ENCODE measurements at places on chromosomes 4 and X.
A peak's percentile ranks its signal among the peaks of the same experiment; 100 is the strongest.

DNA sequence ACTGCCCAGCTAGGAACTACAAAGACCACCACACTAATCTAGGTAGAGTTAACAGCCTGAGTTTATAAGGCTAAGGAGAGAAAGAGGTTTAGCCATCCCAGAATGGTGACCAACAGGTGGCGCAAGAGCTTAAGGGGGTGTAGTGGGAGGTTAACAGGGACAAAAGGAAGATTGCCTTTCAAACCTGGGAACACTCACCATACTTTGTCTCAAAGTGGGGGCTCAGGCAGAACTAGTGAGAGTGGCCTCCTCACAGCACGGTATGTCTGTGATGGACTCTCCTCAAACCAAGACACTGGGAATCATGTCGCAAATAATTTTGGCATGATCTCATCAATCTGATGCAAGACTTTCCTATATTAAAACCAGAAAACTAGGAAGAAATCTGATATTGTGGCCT lies 23.4 kb downstream of the CCNI start:
- no peak for DNase-seq

- DNase-seq, result no peak
These were observed 58.7 kb downstream of the UGT2B10 start for GRCh38 chr4:68874507-68874906.

GRCh38 chr4:139958739-139959098 lies 195.3 kb downstream of the MAML3 start:
- no peak for DNase-seq

GRCh38 chrX:33447285-33447684 lies 235.9 kb upstream of the DMD start:
- no peak for DNase-seq

DNA sequence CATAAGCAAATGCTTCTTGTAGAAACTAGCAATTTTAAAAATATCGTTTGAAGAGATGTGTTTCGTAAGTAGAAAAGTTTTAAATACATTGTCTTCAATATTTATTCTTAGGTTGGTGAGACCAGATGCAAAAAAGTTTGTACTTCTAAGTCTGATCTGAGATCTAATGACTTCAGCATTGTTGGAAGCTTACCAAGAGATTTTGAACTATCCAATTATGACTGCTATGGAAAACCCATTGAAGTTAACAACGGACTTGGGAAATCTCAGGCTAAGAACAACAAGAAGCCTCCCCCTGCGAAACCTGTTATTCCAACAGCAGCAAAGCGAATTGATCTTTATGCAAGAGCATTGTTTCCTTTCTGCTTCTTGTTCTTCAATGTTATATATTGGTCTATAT lies 50.2 kb upstream of the GRIA2 start:
- DNase-seq, result no peak

DNA sequence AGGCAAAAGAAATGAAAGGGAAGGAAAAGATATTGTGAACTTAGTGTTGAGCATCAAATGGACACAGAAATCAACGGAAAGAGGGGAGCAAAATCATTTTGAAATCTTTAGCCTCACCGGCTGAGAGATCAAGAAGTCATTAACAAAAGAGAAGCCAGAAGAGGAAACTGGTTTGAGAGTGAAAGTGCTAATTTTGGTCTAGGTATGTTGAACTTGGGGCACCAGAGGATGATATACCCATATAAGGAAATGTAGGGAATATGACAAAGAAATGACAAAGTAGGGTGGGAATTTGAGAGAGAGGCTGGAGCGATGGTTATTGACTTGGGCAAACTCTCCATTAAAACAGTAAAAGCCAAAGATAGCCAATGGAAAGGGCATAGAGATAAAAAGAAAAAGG lies 183.4 kb upstream of the ATOH1 start:
- DNase-seq, result no peak

DNA sequence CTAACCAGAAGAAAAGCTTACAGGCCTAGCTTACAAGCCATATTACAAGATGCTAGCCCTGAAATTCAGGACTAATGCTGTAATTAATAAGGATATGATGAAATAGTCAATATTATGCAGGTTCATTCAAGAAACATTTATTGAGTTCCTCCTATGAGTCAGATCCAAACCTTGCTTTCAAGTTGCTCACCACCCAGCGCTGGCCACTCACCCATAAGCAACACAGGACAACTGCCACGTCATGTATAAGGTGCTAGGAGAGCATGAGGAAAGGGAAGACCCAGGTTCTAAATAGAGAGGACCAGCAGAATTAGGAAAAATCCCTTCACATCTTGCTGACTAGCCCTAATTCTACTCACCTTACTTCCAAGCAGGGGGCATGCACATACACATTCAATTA lies 23.3 kb downstream of the MAML3 start:
- no peak for DNase-seq

DNA sequence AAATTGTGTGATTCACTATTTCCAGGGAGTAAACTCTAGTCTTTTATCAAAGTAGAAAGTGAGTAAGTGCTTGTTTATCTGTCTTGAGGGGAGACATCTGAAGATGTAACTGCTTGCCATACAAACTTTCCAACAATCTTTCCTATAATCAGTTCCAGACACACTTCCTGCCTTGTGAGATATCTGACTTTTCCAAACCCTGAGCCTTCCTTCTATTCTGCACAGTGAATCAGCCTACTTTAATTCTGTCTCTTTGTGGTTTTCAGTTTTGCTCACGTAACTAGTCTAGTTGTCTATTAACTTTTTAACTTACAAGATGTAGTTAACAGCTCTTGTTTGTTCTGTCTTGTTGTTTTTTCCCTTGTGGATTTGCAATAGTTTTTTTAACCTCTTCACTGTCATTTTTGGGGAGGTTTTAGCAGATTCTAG lies 947.8 kb downstream of the C4orf33 start:
- peak; percentile 4 for DNase-seq

GRCh38 chr4:48178931-48179330 lies 44.9 kb upstream of the TXK start:
- DNase-seq, result no peak

- no peak for DNase-seq
These were observed 27.6 kb downstream of the GUCY1A1 start for GRCh38 chr4:155694100-155694785.

DNA sequence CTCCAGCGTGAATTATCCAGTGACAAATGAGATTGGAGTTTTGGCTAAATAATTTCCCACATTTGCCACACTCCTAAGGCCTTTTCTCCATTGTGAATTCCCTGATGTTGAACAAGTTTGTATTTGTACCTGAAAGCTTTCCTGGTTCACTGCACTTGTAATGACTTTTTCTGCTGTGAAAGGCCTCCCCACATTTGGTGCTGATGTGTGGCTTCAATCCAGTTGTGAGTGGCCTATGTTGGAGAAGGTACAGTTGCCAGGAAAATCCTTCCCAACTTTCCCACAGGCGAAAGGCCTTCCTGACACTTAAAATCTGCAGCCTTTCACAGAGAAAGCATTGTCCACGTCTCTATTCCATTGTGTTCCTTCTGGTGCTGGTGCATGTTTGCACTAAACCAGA lies 17.3 kb upstream of the HPGD start:
- DNase-seq, result no peak

Measured in GM18507 (cell line).